ENCODE measurements at places on chromosomes 6 and 20.

DNA sequence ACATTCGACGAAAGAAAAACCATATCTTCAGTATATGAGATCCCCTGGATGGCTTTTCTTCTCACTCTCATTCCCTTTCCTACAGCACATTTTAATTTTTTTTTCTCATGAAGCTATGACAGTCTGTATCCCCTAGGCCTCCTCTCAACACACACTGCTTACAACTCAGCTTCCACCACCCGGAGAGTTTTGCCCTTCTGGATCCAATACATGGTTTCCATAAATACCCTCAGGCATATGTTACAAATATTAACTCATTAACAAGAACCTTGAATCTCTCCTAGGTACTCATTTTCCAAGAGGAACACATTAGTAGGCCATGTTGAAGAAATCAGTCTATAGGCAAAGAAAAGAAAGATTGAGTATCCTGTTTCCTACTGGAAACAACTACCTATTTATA, 44.0 kb downstream of the PAK5 start:
- DNase-seq, result no peak

GRCh38 chr20:20513720-20514119, 145.8 kb downstream of the INSM1 start:
- no peak for DNase-seq

GRCh38 chr6:5055118-5055517, 30.0 kb upstream of the PPP1R3G start:
- no peak for DNase-seq

- no peak for DNase-seq
These were observed 337.7 kb upstream of the PRND start for GRCh38 chr20:4383961-4384360.

DNA sequence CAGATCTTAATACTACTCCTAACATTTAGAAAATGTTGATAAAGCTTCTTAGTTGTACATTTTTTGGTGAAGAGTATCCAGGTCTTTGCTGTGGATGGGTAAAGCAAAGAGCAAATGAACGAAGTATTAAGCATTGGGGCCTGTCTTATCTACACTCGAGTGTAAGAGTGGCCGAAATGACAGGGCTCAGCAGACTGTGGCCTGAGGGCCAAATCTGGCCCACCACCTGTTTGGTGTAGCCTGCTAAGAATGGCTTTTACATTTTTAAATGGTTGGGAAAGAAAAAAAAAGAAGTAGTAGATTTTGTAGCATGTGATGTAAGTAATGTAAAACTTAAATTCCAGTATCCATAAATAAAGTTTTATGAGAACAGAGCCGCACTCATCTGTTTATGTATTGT, 19.4 kb upstream of the MAPK13 start:
- no peak for DNase-seq
